ENCODE measurements at places on chromosomes 5 and 9.

DNA sequence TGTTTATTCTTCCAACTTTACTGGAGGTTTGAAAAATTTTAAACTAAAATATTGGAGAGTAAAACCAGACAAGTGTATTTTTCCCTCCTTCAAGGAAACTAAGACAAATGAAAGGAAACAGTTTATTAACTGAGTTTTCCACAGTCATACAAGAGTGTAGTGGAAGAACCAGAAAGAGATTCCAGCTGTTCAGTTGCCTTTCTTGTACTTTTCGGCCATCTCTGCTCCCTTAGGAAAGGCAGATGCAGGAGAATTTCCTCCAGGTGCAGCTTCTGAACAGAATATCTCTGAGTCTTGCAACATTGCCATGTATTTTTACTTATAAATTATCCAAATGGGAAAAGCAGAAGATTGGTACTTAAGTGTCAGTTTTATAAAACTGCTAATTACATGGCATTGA is 217.1 kb downstream of the MAST4 start:
- DNase-seq, result no peak

- peak; percentile 63 for DNase-seq
These were observed 29.9 kb upstream of the UBE2QL1 start for GRCh38 chr5:6418679-6419276.

GRCh38 chr5:11007269-11007870 is 246.3 kb upstream of the DAP start:
- no peak for DNase-seq

- no peak for DNase-seq
These were observed 1.3 kb downstream of the RAI14 start for GRCh38 chr5:34657274-34657921.

- no peak for DNase-seq
These were observed 72.0 kb downstream of the ANKRD33B start for GRCh38 chr5:10635867-10636350.

DNA sequence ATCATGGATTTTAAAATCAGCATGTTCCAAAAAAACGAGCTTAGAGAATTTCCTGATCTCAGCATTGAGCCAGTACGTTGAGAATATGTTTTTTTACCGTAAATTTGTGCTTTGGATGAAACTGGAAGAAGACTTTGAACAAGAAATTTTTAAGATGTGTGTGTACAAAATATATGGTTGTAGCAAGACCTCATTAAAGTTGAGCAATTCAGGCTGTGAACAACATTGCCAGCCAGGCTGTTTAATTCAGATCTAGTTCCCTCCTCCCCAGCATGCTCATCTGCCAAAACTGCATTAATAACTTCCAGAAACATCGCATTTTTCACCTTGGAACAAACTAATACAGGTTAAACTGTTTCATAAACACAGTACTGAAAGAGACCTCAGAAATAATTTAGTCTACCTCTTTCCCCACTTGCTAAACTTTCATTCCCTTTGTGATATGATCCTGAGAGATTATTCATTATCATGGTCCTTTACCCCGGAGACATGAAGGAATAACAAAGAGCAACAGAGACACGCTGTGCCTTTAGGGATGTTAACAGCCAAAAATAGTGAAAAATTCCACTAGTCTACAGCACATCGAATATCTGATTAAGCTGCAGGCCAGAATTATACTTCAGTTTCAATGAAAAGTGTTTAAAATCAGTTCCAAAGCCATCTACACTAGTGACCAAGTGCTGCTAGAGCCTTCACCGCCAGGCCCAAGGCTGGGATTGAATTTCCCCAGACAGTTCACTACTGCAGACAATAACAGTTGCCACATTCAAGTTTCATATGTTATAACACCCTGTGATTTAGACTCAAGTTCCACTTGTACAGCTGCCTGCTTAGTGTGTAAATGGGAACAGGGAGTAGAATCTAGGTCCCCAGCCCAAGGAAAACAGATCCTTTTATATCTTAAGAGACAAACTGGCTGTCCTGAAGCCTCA is 89.6 kb downstream of the EFNA5 start:
- no peak for DNase-seq

DNA sequence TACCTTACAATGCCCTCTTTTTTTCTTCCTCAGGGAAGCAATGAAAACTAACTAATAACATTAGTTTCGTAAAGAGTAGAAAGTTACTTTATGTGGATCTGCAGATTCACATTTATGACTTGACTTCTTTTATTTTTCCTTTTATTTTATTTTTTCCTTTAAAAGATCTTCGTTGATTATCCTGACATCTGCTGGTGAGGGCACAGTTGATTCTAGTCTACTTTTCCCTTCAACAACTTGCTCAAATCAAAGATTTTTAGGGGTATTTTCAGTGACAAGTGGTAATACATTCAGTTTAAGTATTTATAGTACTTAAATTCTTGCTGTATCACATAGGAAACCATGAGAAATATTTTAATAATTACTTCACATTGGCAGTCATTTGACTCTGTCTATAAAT is 4.9 kb downstream of the EDIL3 start:
- no peak for DNase-seq

- DNase-seq, result no peak
These were observed 359.1 kb upstream of the DAB2 start for GRCh38 chr5:39783756-39784421.

DNA sequence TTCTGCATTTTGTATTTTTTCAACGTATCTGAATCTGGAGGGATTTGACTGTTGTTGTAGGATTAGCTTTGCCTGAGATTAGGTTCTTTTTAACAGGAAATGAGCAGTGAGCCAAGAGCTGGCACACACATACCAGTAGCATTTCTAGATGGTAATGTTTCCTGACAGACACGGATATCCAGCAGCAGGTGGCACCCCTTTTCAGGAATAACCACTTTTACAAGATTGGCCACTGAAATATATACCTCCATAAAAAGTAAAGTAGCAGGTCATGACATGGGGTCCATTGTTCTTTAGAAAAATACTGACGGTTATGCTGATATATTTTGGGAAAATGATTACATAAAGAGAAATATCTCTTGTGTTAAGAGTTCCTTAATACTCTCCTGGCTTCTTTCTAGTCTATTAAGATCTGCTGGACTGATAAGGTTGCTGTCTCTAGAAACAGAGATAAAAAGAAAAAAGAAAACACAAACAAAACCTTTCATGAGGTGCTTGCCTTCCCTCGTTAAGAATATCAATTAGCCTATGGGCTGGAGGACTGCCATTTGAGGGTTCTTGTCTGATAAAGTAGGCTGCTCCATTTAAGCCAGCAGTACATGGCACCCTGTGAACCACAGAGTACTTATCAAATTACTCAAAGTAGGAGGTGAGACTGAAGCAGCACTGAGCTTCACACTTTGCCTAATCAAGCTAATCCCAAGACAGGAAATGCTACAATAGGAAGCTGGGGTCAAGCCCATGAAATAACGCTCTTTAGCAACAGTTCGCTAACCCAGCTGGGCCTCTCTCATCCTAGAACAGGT is 101.6 kb upstream of the PCA3 start:
- DNase-seq, result no peak

GRCh38 chr9:12221470-12221869 is 471.7 kb upstream of the TYRP1 start:
- no peak for DNase-seq

- DNase-seq, result no peak
These were observed 70.8 kb upstream of the CDKN2B start for GRCh38 chr9:22079873-22080341.

DNA sequence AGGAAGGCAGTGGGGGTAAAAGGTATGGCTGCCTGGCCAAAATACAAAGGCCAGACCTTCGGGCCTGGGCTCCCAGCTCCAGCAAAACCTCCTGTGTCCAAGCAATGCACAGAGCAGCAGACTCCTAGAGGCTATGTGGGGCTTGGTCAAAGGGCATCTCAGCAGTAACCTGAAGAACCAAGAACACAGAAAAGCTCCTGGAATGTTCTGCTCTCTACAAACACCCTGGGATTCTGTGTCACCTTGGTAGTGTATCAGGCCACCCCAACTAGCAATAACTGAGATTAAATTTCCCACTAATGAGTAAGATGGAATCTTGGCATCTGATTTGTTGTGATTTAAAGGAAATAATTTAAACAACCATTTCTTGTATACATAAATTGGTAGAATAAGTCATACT is 158.6 kb downstream of the GLIS3 start:
- DNase-seq, result no peak

DNA sequence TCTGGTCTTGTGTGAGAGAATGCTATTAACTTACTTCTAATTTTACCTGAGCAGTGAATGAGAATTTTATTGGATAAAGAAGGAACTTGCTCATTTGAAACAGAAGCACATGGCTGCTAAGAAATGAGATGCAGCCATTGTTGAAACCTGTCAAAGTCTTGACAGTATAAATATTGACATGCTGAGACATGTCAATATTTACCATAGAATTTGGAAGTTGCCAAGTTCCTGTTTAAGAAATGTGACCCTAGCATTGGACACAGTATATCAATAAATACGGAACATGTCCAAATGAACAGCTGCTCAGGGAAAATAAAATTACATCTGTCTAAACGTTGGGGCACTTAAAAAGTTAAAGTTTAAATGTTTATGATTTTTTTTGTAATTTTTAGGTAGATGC is 7.8 kb downstream of the XRCC4 start:
- DNase-seq, result no peak

DNA sequence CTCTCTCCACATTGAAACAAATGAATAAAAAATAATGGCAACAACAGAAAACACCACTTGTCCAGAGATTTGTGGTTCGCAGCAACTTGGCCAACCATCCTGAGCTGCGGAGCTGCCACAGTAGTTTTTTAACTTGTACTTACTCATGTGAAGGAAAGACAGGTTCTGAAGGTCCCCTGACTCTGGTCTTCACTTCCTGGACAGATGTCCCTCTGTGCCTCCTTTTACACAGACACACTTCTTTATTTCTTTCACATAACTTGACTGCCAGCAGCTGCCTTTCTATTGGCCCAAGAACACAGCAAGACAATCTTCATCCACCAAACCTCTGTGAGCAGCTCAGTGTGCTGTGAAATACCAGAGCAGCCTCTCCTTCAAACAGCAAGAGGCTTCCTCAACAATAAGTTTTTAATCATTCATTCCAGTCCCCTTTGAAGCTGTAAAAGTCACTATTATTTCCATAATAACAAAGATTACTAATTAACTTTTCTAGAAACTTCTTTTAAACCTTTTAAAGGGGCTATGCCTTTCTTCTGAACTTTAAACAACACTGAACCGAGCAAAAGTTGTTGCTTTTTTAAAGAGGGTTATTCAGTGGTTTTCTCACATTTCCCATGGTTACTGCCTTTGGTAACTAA is 198.7 kb downstream of the NR2F1-AS1 start:
- DNase-seq, result no peak

DNA sequence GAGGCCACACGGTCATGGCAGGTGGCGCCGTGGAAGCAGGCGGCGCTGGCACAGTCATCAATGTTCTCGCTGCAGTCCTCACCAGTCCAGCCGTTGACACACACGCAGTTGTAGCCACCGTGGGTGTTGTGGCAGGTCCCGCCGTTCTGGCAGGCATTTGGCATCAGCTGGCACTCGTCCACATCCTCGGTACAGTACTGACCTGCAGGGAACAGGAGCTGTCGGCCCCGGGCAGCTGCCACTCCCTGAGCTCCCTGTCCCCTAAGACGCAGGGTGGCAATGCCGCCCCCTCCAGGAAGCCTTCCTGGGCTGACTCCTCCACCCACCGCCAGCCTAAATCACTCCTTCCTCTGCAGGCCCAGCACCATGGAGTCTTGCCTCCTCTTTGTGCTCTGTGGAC is 27.2 kb downstream of the NOTCH1 start:
- DNase-seq, result no peak

DNA sequence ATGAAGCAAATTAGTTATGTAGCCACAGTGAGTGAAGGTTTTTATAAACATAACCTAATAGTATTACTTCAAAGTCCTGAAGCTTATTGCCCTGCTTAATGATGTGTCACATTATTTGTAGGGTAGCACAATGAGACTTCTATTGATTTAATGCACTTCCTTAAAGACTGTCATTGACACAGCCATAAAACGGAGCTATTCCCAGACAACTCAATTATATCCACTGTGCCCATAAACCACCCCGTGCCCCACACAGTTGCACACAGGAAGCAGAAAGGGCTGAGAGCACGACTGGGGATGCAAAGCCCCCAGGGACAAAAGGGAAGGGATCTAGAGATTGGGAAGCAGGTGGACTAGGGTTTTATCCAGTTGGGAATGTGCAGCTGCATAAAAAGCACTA is 37.0 kb downstream of the TRIM32 start:
- no peak for DNase-seq

- DNase-seq, result no peak
These were observed 175.2 kb downstream of the PSAT1 start for GRCh38 chr9:78472111-78472510.

- DNase-seq, result no peak
These were observed 177.5 kb downstream of the GDNF start for GRCh38 chr5:37662362-37662761.

DNA sequence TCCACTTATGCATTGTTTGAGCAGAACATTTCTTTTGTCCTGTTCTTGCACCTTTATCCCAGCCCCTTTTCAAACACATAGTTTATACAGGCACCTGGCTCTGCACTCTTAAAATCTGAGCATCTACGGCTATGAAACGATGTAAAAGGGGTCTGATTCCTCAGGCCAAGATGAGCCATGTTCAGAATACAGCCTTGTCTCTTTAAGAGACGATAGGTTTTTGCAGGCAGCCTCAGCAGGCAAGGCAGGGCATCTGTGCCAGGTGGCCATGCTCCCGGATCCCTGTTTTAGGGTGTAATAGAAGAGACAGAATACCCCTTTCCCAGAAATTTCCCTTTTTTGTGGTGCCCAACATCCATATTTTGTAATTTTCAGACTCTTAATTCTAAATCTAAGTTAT is 89.1 kb upstream of the NFIB start:
- peak; percentile 3 for DNase-seq

DNA sequence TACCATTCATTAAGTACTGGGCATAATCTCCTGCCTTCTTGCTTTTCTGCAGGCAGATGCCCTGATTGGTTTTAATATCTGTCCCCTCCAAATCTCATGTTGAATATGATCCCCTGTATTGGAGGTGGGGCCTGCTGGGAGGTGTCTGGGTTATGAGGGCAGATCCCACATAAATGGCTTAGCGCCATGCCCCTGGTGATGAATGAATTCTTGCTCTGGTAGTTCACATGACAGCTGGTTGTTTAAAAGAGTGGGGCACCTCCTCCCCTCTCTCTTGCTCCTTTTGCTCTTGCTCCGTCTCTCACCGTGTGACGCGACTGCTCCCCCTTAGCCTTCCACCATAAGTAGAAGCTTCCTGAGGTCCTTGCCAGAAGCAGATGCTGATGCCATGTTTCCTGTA is 564.0 kb upstream of the BRINP1 start:
- DNase-seq, result no peak

DNA sequence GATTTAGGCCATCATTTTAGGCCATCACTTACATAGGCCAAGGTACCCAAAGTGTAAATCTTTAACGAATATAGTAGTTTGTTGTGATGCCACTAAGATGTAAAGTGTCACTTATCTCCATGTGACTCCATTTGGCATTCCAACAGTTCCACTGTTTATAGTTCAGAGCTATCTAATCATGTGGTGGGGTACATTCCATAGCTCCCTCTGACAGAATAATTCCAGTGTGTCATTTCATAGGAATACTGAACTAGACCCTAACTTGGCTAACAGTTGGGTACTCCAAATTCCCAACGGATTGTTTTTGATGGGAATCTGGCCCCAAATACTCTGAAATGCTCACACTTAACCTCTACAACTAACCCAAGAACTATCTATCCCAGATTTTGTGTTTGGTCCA is 76.7 kb upstream of the FST start:
- DNase-seq, result no peak
